ENCODE measurements at places on chromosomes 5 and 9.

DNA sequence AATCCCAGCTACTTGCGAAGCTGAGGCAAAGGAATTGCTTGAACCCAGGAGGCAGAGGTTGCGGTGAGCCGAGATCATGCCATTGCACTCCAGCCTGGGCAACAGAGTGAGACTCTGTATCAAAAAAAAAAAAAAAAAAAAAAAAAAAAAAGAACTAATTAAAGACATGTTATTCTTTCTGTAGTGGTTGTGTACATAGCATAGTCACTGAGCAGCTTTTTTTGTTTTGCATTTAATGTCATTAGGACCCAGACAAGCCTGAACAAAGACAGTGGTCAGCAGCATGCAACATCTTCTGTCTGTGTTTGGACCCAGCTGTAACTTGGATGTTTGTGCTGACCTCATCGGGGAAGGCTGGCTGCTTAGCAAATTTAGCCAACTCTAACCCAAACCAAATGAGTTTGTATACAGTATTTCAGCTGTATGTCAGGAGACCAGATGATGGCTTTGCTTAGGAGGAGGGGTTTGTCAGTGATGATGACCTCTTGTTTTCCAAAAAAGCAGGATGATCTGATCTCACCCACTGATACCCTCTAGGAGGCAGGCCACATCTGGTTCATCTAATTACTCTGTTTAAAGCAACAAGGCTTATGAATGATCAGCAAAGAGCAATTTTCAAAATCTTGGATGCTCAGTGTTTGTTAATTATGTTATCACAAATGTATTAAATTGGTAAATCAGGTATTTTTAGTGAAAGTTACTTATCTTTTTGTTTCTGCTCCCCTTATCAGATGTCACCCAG lies 39.5 kb downstream of the SNCAIP start:
- DNase-seq, result no peak

- no peak for DNase-seq
Measured at GRCh38 chr5:172770374-172770674, 671 bp downstream of the DUSP1 start.

- no peak for DNase-seq
Measured at GRCh38 chr5:27908341-27908740, 870.0 kb upstream of the CDH9 start.

GRCh38 chr5:177372910-177373309 lies 11.3 kb upstream of the SLC34A1 start:
- DNase-seq, result no peak

DNA sequence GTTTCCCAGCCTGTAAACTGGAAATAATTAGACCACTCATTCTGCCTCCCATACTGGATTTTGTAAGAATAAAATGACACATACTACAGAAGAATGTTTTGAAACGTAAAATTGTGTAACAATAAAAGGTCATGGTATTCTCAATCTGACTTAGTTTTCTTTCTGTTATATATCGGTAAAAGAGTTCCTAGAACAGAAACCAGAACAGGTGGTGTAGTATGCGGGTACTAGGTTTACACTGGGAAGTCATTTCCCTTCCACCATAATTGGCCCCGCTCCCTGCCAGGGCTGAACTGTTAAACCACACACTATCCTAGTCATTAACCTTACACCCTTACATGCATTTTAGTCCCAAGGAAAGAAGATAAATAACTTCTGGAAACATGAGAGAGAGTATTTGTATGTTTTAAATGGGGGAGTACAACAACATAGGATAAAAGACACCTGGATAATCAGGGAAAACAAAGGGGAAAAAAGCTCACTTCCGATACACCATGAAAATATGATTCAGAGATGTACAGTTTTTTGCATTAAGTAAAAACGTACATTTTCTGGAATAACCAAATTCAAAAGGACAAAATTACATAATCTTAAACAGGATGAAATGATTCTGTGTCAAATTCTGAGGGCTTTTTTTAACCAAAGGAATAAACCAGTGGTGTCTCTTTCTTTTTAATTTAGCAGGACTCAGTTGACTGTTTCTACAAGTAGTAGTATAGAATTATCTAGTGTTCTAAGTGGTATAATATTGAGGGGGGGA lies 199.7 kb downstream of the GLIS3 start:
- no peak for DNase-seq

GRCh38 chr5:131286400-131286715 lies 22.5 kb downstream of the CDC42SE2 start:
- no peak for DNase-seq

- no peak for DNase-seq
Measured at GRCh38 chr5:130251931-130252330, 347.7 kb downstream of the CHSY3 start.

DNA sequence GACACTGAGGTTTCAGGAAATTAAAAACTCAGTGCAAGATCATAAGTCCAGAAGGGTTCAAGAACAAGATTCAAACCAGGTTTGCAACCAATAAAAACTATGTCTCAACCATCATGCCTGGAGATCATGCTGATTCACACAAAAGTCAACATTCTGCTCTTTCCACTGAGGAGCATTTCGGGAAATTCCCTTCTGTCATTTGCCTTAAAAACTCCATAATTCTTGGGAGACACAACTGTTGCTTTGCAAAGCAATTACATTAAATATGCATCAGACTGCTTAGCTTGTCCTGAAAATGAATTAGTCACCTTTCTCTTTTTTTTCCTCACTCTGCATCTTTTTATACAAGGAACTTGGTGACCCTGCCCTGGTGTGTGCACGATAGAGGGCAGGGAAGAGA lies 275.9 kb upstream of the ZNF462 start:
- no peak for DNase-seq

- DNase-seq, result no peak
Measured at GRCh38 chr9:97904725-97905124, 17.6 kb downstream of the TRMO start.

- peak; percentile 68 for DNase-seq
Measured at GRCh38 chr5:55226027-55226933, 835 bp downstream of the MCIDAS start.

- no peak for DNase-seq
Measured at GRCh38 chr5:56530626-56531138, 284.7 kb upstream of the MAP3K1 start.

- DNase-seq, result no peak
Measured at GRCh38 chr9:80883426-80883825, 805.9 kb downstream of the TLE1 start.

- no peak for DNase-seq
Measured at GRCh38 chr5:147466360-147466980, 43.4 kb downstream of the DPYSL3 start.

DNA sequence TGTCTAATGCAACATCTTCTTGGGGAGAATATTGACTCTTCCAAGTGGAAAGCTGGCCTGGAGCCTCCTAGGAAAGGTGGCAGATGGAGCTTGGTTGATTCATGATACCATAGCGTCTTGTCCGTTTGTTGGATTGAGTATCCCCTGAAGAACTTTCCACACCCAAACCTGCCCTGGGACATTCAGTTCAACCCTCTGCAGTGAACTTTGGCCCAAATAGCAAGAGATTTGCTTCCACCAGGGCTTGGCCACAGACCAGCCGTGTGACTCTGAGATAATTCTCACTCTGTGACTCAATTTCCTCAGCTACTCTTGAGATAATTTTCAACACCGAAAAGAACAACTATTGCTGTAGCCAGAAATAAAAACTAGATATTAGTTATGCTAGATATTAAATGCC lies 108.0 kb upstream of the RAD23B start:
- no peak for DNase-seq

DNA sequence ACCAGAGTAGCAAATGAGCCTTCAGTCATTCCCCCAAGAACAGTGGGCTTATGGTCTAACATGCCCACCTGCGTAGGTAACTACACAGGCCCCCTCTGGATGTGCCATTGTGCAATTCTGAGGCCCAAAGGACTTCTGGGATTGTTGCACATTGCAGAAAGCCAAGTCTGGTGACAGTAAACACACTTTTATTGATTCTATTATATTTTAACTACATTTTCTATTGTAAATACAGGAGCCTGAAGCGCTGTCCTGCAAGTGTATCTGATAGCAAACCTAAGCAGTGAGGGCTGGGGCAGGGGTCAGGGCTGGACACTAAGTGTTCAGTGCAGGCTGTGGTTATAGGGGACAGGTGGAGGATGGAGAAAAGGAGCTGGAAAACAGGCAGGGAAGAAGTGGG lies 57.5 kb downstream of the TEX10 start:
- no peak for DNase-seq

DNA sequence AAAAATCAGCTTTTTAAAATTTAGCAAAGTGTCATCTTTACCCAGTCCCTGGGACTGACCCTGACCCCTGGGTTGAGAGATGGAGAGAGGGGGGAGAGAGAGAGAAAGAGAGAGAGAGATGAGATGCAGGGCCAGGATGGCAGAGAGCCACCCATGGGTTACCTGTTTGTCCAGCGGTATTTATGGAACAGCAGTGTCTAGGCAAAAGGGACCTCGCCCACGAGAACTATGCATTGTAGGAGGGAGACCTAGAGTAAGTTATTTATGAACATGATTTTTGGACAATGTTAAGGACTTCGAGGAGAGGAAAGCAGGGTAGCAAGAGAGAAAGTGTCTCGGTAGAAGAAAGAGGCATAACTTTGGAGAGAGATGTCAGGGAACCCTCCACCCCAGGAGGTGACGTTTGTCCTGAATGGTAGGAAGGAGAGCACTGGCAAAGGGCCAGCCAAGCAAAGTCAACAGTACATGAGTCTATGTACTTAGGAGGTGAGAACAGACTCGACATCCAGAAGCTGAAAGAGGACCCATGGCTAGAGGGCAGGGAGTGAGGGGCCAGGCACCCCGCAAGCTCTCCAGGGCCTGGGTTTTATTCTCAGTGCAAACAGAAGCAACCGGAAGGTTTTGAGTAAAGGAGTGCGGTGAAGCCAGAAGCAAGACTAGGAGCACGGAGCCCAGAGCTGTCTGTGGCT lies 30.5 kb upstream of the MSX2 start:
- DNase-seq, result no peak

GRCh38 chr9:133437753-133438531 lies 15.8 kb downstream of the ADAMTS13 start:
- no peak for DNase-seq

DNA sequence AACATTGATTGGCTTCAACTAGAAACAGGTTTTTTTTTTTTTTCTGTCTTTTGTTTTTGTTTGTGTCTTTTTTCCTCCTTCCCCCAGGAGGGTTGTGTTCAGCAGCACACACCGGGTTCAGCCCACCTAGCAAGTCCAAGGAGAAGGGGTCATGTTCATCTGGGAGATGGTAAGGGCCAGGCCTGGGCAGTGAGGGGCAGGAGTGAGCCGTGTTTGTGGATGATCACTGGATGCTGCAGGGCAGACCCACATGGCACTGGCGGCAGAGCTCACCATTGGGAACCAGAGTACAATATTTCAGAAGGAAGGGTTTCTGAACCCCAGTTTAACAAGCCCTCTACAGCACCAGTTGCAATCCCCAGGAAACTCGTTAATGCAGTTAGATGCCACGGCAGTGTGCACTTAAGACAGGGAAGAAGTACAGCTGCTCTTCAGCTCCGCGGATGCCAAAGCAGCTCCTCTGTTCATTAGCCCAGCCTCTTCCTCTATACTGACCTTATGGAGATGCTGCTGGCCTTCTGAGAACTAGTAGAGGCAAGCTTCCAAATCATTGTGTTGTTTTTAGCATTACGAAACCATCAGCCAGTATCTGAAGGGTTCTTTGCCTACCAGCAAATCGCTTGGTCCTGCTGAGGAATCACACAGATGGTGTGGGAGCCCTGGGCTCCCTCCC lies 508.2 kb upstream of the WWC1 start:
- DNase-seq, result no peak

DNA sequence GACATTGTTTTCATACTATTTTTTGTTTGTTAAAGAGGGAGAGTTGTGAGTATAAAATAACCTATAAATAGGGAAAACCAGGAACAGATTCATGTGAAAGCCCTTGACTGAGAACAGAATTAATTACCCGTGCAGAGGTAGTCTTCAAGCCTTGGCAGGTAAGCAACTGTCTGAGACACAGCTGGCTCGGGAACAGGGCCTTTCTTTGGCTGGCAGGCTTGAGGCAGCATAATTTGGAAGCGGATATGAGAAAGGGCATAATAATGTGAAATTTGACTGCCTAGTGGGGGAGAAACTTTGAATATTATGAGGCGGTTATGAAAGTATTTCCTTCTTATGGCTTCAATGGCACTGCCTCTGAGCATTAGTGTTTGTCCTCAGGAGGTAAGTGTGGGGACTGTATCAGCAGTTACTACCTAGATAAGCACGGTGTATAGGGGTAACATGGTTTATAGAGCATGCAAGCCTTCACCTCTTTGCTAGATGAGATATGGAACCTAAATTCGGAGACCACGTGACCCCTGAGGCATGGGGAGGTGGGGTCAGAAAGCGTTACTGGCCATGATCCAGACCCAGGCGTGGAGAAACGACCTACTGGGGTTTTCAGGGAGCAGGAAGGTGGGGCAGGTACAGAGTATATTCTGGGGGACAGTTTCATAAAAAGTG lies 210.2 kb upstream of the GAS1 start:
- no peak for DNase-seq

DNA sequence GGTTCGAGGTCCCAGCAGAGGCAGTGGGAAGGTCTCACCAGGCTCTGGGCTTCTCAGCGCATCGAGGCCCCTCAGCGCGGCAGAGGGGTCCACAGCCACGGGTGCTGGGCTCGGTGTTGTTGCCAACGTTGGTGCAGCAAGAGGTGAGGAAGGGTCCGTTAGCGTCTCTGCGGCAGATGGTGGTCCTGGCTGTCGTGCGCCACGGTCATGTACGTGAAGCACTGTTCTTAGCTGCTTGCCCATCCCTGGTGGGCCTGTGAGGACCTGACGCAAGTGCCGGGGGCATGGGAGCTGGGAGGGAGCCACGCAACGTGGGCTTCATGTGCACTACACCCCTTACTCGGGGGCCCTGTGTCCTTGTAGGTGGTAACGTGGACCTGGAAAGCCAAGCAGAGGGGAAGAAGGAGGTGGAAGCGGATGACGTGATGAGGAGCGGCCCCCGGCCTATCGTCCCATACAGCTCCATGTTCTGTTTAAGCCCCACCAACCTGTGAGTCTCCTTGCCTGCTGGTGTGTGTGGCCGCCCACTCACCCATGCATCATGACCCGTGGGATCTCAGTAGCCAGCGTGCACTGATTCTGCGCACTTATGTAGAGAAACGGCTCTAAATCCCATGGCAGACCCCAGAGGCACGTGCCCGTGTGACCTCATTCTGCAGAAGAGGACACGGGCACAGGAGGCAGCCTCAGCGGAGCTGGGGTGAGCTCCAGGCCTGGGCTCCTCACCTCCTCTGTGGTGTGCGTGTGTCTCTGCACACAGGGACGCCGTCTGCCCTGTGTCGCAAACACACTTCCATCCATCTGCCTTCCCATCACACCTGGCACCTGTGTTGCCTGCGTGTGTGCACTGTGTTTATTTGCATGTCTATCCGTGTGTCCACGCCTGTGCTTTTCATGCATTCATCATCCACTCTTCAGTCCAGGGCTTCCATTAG lies 166.1 kb downstream of the CACNA1B start:
- DNase-seq, result no peak

GRCh38 chr9:20408513-20408912 lies 213.8 kb downstream of the MLLT3 start:
- DNase-seq, result no peak
